ENCODE measurements at places on chromosomes 13 and 19. TPM values are rescaled to one million over a fixed set of nuclear protein-coding genes. Genes with fewer than 3 reads are reported as not detected.
A peak's percentile ranks its signal among the peaks of the same experiment; 100 is the strongest.

GRCh38 chr19:18762125-18763023 is 28.7 kb downstream of the COMP start:
- H3K4me1 ChIP-seq: peaks cover 3% of the 10 kb centered on the region
- no peak overlapping the region for H3K4me3 ChIP-seq
- H3K27ac ChIP-seq: no peak overlapping the region
- H3K27me3 ChIP-seq: no peaks in the 10 kb centered on the region
- peaks cover 5% of the 10 kb centered on the region for H3K36me3 ChIP-seq

GRCh38 chr19:46626446-46626845 is 1.6 kb upstream of the PTGIR start:
- no peak overlapping the region for H3K4me3 ChIP-seq
- H3K36me3 ChIP-seq: no peaks in the 10 kb centered on the region
- no peaks in the 10 kb centered on the region for H3K27me3 ChIP-seq

DNA sequence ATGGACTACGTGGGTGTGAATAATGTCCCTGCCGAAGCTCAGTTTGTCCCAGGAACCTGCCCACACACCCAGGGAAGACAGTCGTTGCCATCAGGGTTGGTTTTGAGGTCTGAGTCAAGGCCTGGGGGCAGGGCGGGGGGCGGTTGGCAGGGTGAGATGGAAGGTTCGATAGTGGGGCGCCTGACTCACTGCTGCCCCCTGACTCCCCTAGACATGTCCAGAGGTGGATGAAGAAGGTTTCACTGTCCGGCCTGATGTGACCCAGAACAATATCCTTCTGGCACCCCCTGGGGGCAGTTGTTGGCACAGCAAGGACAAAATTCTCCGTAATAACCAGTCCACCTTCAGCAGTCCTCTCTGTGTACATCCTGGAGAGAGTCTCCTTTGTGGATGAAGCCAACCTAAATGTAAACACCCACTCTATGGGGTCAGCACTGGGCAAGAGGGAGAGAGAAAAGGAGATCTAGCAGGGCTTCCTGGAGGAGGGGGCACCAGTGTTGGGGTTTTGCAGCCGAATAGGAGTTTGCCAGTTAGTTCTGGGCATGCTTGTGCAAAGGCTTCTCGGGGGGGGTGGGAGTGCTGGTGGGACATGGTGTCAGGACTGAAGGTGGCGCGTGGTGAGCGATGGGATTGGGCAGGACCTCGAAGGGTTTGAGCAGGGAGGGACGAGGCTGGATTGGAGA is 19.6 kb upstream of the B3GNT3 start:
- no peak overlapping the region for H3K4me3 ChIP-seq
- H3K4me1 ChIP-seq: peaks cover 13% of the 10 kb centered on the region
- H3K36me3 ChIP-seq: no peaks in the 10 kb centered on the region

- peaks cover 12% of the 10 kb centered on the region for H3K27me3 ChIP-seq
- H3K36me3 ChIP-seq: no peaks in the 10 kb centered on the region
- H3K4me3 ChIP-seq: no peak overlapping the region
- no peak for DNase-seq
- peaks cover 8% of the 10 kb centered on the region for H3K4me1 ChIP-seq
These were observed 759.9 kb downstream of the GPC5 start for GRCh38 chr13:92158346-92158745.

- no peaks in the 10 kb centered on the region for H3K27me3 ChIP-seq
- H3K27ac ChIP-seq: no peak overlapping the region
- H3K36me3 ChIP-seq: peaks cover 44% of the 10 kb centered on the region
- H3K4me3 ChIP-seq: no peak overlapping the region
- no peak for DNase-seq
- peaks cover 2% of the 10 kb centered on the region for H3K4me1 ChIP-seq
These were observed 29.1 kb downstream of the NUP58 start for GRCh38 chr13:25330541-25330940.

- H3K36me3 ChIP-seq: no peaks in the 10 kb centered on the region
These were observed 2040.3 kb upstream of the PCDH20 start for GRCh38 chr13:63455938-63456337.

DNA sequence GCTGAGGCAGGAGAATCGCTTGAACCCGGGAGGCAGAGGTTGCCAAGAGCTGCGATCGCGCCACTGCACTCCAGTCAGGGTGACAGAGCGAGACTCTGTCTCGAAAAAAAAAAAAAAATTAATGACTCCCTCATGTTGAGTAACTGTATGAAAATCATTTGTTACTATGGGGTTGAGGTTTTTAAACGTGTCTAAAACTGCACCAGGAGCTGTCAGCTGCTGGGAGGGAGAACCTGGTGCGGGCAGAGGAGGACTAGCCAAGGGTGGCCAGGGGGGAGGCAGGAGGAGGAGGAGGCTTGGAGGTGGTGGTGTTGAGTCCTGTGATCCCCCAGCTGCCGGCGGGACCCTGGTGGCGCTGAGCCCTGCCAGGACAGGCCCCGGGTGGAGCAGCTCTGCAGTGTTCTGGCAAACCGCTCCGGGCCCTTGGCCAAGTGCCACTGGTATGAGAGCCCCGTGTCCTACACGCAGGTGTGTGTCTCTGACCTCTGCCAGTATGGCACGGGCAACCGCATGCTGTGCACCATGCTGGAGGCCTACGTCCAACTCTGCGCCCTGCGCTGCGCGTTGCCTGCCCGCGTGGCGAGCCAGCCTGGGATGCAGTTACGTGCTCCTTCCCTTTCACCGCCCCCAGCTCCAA is 17.1 kb upstream of the FXYD3 start:
- no peak overlapping the region for H3K4me3 ChIP-seq
- no peak for DNase-seq
- H3K27ac ChIP-seq: no peak overlapping the region
- peaks cover 6% of the 10 kb centered on the region for H3K27me3 ChIP-seq

GRCh38 chr19:55355213-55355821 is 798 bp upstream of the COX6B2 start:
- H3K36me3 ChIP-seq: no peaks in the 10 kb centered on the region
- peaks cover 18% of the 10 kb centered on the region for H3K4me1 ChIP-seq
- no peak for DNase-seq

DNA sequence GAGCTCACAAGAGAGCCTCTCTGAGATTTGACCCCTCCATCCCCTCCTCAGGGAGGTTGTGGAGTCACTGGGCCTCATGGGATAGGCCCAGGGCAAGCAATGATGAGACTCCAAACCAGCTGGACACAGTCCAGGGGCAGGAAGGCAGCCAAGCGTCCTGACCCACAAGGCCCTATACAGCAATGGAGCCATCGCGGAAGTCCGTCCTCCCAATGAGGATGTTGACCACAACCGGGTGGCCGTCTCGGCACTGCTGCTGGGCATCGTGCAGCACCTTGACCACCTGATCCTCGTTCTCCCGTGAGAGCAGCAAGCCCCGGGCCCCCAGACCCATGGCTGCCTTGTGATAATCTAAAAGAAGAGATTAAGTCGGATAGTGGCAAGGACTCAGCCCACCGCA is 7.9 kb downstream of the SYDE1 start:
- peaks cover 4% of the 10 kb centered on the region for H3K4me1 ChIP-seq
- peaks cover 37% of the 10 kb centered on the region for H3K36me3 ChIP-seq
- H3K27ac ChIP-seq: no peak overlapping the region
- no peak overlapping the region for H3K4me3 ChIP-seq

DNA sequence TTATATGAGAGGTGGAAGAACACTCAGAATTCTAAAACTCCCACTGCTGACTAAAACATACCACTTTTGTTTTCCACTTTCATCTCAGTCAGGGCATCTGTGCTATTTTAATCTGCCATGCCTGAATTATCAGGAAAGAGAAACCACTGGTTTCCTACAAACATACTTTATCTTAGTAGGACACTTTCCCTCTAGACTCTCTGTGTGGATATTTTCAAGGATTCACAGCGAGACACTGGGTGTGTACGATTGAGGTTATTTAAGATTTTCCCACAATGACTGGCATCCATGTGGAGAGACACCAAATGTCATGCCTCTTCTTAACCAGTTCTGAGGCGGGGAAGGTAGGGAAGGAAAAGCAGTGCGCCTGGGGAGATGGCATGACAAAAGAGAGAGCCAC is 212.2 kb downstream of the ENOX1 start:
- no peak for DNase-seq
- peaks cover 2% of the 10 kb centered on the region for H3K36me3 ChIP-seq
- H3K4me1 ChIP-seq: peaks cover 59% of the 10 kb centered on the region
- H3K4me3 ChIP-seq: no peak overlapping the region
- H3K27me3 ChIP-seq: no peaks in the 10 kb centered on the region

DNA sequence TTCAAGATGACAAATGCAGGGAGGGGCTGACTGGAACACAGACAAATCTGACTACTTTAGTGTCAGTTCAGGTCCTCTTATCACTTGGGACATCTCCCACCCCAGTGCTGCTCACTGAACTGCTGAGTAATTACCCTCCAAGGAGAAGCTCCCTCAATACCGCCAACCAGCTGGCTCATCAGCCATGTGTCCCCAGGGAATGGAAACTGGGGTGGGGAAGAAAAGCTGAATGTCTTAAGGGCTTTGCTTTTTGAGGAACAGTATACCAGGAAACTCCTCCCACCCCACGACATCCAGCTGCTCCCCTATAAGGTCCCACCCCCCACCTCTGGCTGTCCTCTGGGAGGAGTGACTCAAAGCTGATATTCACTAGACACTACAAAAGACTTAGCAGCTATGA is 2.0 kb downstream of the ZNF823 start:
- H3K27me3 ChIP-seq: no peaks in the 10 kb centered on the region
- no peak overlapping the region for H3K27ac ChIP-seq
- H3K4me3 ChIP-seq: peak overlapping the region; percentile 99

- no peak for DNase-seq
- H3K27me3 ChIP-seq: peaks cover 27% of the 10 kb centered on the region
- H3K4me3 ChIP-seq: no peak overlapping the region
- H3K36me3 ChIP-seq: no peaks in the 10 kb centered on the region
These were observed 118.8 kb upstream of the FRY start for GRCh38 chr13:31912647-31913401.

GRCh38 chr13:37597477-37598025 is 1.0 kb downstream of the POSTN start:
- peak overlapping the region; percentile 74 for H3K4me3 ChIP-seq
- no peaks in the 10 kb centered on the region for H3K27me3 ChIP-seq
- no peak for DNase-seq

- peaks cover 88% of the 10 kb centered on the region for H3K4me1 ChIP-seq
- peak overlapping the region; percentile 83 for H3K27ac ChIP-seq
- no peak for DNase-seq
These were observed 117.3 kb downstream of the RAB20 start for GRCh38 chr13:110444226-110444653.

GRCh38 chr13:99909836-99910619 is 61.5 kb downstream of the ZIC5 start:
- H3K36me3 ChIP-seq: no peaks in the 10 kb centered on the region
- H3K27ac ChIP-seq: no peak overlapping the region
- DNase-seq: no peak
- H3K27me3 ChIP-seq: no peaks in the 10 kb centered on the region
- no peak overlapping the region for H3K4me3 ChIP-seq
- peaks cover 22% of the 10 kb centered on the region for H3K4me1 ChIP-seq

- H3K4me3 ChIP-seq: no peak overlapping the region
- no peaks in the 10 kb centered on the region for H3K27me3 ChIP-seq
- peaks cover 25% of the 10 kb centered on the region for H3K4me1 ChIP-seq
These were observed 17.9 kb downstream of the GPR183 start for GRCh38 chr13:99289271-99289670.

DNA sequence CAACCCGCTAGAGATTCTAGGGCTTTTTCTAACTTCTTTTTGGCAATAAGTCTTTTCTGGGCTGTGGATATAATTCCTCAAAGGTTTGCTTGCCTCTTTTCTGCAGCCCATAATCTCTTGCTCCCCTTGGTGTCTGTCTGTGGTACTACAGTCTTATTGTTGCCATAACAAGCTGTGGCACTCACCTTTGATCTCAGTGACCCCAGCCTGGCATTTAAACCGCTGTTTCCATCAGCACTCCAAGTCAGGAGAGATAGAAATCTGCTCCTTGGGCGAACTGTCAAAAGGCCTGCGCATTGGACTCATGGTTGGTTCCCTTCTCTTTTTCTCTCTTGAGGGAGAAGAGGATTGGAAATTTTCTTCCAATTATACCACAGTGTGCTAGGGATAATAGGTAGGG is 14.5 kb upstream of the MPHOSPH8 start:
- H3K27ac ChIP-seq: peak overlapping the region; percentile 34
- no peaks in the 10 kb centered on the region for H3K27me3 ChIP-seq
- DNase-seq: no peak
- H3K36me3 ChIP-seq: peaks cover 9% of the 10 kb centered on the region
- H3K4me3 ChIP-seq: no peak overlapping the region
- H3K4me1 ChIP-seq: no peaks in the 10 kb centered on the region

GRCh38 chr13:33119856-33120543 is 103.8 kb downstream of the KL start:
- peaks cover 66% of the 10 kb centered on the region for H3K4me1 ChIP-seq
- H3K36me3 ChIP-seq: peaks cover 50% of the 10 kb centered on the region
- H3K27ac ChIP-seq: peak overlapping the region; percentile 88
- peak overlapping the region; percentile 36 for H3K4me3 ChIP-seq
- H3K27me3 ChIP-seq: no peaks in the 10 kb centered on the region

GRCh38 chr13:35936246-35936978 is 194.8 kb downstream of the DCLK1 start:
- DNase-seq: no peak
- H3K27me3 ChIP-seq: no peaks in the 10 kb centered on the region
- no peak overlapping the region for H3K27ac ChIP-seq
- H3K4me3 ChIP-seq: no peak overlapping the region

- no peak overlapping the region for H3K4me3 ChIP-seq
- H3K36me3 ChIP-seq: peaks cover 10% of the 10 kb centered on the region
- H3K27ac ChIP-seq: no peak overlapping the region
- peaks cover 1% of the 10 kb centered on the region for H3K4me1 ChIP-seq
- no peak for DNase-seq
These were observed 150.0 kb downstream of the KLF12 start for GRCh38 chr13:73984201-73984600.

DNA sequence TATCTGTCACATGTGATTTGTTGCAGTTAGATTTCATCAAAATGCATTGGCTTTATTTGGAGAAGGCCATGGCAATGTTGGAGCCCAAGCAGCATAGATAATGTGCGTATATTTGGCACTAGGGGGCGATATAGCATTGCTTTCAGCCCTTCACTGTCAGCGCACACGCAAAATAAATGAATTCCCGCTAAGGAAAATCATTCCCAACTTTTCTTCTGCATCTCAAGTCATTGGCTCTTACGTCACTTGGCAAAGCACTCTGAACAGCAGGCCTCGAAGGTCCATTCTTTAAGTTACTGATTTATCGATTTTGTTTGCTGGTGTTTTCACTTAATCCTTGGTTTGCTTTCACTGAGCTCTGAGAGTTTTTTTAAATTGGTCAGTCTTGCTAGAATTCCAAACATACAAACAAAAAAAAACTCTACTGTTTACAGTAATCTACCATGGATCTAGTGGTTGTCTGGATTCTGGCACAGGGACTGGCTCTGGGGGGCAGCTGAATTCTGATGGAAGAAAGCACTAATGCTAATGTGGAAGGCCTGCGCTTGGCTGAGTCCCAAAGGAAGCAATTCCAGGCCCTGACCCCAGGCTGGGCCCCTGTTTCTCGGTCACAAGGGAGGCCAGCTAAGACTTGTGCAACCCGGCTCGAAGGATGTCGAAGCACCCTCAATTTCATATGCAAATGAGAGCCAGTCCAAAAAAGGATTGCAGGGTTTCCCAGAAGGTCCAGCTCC is 97.7 kb upstream of the IPO5 start:
- H3K4me3 ChIP-seq: no peak overlapping the region
- DNase-seq: no peak
- H3K27ac ChIP-seq: peak overlapping the region; percentile 70
- no peaks in the 10 kb centered on the region for H3K27me3 ChIP-seq
- H3K36me3 ChIP-seq: no peaks in the 10 kb centered on the region

- no peaks in the 10 kb centered on the region for H3K36me3 ChIP-seq
- peaks cover 7% of the 10 kb centered on the region for H3K4me1 ChIP-seq
- no peak for DNase-seq
These were observed 2738.9 kb upstream of the PCDH20 start for GRCh38 chr13:64154514-64154913.

FBXO27 gene
- 4.4 TPM for total RNA-seq

ERCC5 gene
- 48.9 TPM for total RNA-seq

RNF225 gene
- total RNA-seq: not detected

SLC7A9 gene
- 0.37 TPM for total RNA-seq

LILRA1 gene
- not detected for total RNA-seq

CGB1 gene
- total RNA-seq: not detected

Data from osteocyte (in vitro differentiated cells).